ENCODE measurements at places on chromosomes 7 and 10.

DNA sequence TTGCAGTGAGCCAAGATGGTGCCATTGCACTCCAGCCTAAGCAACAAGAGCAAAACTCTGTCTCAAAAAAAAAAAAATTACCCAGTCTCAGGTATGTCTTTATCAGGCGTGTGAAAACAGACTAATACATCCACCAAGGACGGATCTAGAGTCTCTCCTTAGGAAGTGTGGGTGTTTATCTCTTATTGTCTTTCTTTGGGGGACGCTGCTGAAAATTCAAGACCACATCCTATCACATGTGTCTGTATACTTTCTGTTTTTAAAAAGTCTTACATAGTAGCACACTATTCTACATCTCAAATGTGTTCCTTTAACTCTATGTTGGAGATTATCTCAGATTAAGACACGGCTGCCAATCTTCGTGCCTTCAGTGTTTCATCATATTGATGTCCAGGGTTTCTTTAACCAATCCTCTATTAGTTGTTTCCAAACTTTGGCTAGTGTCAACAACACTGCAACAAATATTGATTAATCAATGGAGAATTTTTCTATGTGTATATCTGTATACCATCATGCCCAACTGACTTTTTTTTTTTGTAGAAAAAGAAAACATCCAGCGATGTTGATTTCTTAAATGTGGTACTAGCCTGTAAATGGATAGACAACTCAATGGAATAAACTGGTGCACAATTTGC, 92.3 kb upstream of the KDM7A start:
- DNase-seq, result no peak

GRCh38 chr7:151246102-151246850, 2.2 kb downstream of the SMARCD3 start:
- no peak for DNase-seq

GRCh38 chr10:17075533-17076359, 53.9 kb downstream of the CUBN start:
- DNase-seq, result no peak

GRCh38 chr7:129947049-129947448, 5.7 kb downstream of the UBE2H start:
- no peak for DNase-seq

- DNase-seq, result no peak
Measured at GRCh38 chr7:70952311-70952710, 179.6 kb upstream of the GALNT17 start.
